Hematopoietic multipotent progenitor cell (in vitro differentiated cells): ENCODE measurements at places on chromosomes 4 and X. TPM values are rescaled to one million over a fixed set of nuclear protein-coding genes. Genes with fewer than 3 reads are reported as not detected.

DNA sequence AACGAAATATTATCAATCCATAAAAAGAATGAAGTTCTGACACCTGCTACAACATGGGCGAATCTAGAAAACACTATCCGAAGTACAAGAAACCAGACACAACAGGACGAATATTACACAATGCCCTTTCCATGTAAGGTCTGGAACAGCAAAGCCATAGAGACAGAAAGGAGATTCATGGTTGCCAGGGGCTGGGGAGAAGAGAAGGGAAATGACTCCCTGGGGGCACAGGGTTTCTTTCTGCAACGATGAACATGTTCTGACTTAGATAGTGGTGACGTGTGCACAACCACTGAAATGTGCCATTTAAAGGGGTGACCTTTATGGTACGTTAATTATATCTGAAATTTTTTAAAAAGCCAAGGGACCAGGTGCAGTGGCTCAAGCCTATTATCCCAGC lies 28.3 kb downstream of the GPR143 start:
- no peak for DNase-seq

DNA sequence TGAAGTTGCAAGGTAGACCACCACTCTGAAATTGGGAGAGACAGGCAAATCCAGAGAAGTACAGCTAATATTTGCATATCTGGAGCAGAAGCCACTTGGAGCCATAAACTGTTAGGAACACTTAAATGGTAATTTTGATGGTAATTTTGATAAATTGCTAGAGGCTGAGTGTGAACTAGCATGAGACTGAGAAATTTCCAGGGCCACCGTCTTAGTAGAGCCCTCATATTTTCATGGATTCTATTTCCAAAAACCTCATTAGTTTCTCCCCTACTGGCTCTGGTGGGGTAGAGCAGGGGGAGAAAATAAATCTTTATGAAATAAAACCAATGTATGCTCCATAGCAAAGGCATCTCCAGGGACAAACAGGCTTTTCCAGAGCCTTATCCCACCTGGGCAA lies 429.4 kb upstream of the DIPK2B start:
- no peak for DNase-seq

- no peak for DNase-seq
These were observed 9.0 kb upstream of the TRPC3 start for GRCh38 chr4:121960818-121961217.

GRCh38 chrX:68695206-68695845 lies 47.9 kb downstream of the STARD8 start:
- no peak for DNase-seq

- peak; percentile 73 for DNase-seq
These were observed 782 bp upstream of the NEK1 start for GRCh38 chr4:169612871-169613859.

DNA sequence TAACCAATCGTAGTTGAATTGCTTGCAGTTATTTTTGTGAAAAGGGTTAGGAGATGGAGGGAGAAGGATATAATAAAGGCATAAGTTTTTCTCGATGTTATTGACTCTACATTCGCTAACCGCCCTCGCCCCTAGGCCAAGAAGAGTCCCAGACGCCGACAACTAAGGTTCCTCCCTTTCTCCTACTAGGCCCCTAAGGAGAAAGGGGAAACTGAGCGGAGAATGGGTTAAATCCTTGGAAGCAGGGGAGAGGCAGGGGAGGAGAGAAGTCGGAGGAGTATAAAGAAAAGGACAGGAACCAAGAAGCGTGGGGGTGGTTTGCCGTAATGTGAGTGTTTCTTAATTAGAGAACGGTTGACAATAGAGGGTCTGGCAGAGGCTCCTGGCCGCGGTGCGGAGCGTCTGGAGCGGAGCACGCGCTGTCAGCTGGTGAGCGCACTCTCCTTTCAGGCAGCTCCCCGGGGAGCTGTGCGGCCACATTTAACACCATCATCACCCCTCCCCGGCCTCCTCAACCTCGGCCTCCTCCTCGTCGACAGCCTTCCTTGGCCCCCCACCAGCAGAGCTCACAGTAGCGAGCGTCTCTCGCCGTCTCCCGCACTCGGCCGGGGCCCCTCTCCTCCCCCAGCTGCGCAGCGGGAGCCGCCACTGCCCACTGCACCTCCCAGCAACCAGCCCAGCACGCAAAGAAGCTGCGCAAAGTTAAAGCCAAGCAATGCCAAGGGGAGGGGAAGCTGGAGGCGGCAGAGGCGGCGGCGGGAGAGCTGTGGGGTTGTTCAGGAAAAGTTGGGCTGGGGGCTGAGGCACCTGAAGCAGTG lies 5.9 kb downstream of the ATOH1 start:
- peak; percentile 9 for DNase-seq

GRCh38 chrX:100395781-100396180 lies 14.3 kb downstream of the PCDH19 start:
- no peak for DNase-seq

- DNase-seq = no peak
These were observed 1034.3 kb downstream of the STIM2 start for GRCh38 chr4:27894951-27895350.

DNA sequence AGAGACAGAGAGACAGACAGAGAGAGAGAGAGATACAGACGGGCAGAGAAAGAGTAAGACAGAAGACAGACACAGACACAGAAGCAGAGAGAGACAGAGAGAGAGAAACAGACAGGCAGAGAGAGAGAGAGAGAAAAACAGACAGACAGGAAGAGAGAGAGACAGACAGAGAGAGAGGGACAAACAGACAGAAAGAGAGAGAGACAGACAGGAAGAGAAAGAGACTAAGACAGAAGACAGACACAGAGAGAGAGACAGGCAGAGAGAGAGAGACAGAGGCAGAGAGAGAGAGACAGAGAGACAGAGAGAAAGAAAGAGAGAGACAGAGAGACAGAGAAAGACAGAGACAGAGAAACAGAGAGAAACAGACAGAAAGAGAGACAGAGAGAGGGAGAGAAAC lies 27.2 kb upstream of the NAA11 start:
- DNase-seq = no peak

DNA sequence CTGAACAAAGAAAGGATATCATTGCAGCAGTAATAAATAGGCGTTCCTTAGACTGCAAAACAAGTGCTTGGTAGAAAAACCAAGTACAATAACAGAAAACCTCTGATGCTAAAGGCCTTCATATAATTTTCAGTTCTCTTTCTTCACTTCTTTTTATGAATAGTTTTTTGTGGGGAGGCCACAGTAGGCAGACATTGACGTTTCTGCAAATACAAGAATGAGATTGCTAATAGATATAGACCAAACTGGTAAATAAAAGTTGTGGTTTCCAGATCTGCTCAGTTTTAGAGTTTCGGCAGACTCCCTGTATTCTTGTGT lies 57.0 kb upstream of the RAP1GDS1 start:
- DNase-seq = no peak

GRCh38 chrX:64842492-64842891 lies 133.8 kb downstream of the ZC4H2 start:
- DNase-seq = no peak

RAI2 gene
- under 0.01 TPM for total RNA-seq

GC gene
- total RNA-seq = not detected

GAGE12J gene
- total RNA-seq = not detected

- no peak for DNase-seq
These were observed 30.9 kb downstream of the PDLIM3 start for GRCh38 chr4:185504098-185505047.

DNA sequence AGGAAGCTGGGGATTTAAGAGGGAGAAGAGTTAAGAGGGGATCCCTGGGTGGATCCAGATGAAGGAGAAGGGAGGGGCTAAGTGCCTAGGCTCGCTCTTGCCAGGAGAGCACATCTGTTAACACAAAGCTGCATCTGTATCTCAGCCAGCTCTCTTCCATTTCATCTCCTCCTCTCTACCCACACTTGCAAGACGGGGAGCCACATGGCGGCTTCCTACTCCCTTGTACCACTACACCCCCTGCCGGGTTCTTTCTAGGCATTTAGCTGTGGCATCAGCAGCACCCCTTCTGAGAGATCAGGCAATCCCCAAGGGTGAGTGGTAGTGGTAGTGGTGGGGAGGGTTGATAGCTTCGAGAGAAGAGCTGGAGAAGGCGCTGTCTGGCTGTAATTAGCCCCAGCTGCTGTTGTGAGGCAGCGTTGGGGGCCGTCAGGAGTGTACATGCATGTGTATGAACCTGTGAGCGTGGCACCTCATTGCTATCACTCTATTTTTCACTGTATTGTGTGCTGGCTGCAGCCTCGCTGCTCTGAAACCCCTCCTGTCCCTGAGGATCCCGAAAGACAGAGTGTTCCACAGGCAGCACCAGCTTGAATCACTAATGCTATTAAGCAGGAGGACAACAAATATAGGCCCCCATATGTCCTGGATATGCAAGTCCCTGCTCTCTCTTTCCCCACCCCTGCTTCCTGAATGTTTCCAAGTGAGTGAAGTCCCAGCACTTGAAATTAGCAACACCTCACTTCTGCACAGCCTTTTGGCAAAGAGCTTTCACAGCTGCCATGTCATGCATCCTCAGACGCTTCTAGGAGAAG lies 73.7 kb downstream of the RTL9 start:
- no peak for DNase-seq

CXCL5 gene
- total RNA-seq = not detected

DUX4 gene
- not detected for total RNA-seq

FAT1 gene
- total RNA-seq = 0.81 TPM

- no peak for DNase-seq
These were observed 24.4 kb downstream of the RELL1 start for GRCh38 chr4:37661772-37662171.

DNA sequence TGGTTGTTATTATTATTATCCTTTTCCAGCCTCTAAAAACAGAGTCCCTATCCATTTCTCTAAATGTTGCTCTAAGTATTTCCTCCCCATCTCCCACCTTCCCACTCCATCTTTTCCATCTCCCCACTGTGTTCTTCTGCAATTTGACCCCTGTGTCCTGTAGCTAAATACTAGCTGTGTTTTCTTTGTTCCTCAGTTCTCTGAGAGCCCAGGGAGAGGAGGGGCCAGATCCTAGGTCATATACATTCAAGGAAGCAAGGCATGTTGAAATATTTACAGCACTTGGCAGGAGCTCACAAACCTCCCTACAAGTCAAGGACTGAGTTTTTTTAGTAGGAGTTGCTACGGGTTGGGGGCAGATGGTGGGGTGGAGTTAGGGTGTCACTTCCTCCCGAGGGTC lies 10.5 kb downstream of the SLC16A2 start:
- DNase-seq = no peak

MGARP gene
- total RNA-seq = not detected

DNA sequence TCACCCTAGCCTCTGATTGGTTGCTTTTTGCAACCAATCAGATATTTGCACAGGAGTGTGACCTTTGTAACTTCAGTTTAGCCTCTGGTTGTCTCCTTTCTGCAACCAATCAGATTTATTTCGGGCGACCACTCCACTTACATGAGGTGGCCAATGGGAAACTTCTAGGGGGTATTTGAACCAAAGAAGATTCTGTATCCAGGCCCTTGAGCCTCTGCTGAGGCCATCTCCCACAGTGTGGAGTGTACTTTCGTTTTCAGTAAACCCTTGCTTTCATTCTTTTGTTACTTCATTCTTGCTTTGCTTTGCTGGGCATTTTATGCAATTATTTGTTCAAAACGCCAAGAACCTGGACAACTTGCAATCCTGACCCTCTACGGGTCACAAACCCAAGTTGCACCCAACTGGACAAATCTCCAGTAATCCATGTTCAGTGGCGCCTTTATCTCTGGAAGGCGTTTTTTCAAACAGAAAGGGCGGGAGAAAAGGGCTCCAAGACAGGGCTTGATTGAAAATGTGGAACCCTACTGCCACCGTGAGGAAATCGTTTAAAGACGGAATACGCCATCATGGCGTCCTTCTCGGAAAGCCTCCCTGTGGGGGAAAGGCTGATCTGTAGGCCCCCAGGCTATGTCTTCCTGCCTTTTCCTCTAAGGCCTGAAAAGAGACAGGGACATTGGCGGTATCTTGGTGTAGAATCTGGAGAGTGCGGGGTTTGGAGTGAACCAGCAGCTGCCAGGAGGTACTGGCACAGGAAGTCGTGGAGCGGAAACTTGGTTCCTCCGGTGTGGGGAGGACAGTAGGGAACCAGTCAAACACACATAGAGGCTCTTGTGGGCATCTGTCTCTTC lies 184.6 kb downstream of the OR13H1 start:
- no peak for DNase-seq

UGT2A1 gene
- total RNA-seq = not detected

PPP1R2C gene
- not detected for total RNA-seq

- DNase-seq = no peak
These were observed 109.9 kb upstream of the DUSP21 start for GRCh38 chrX:44733931-44734330.

- DNase-seq = no peak
These were observed 9.8 kb upstream of the HERC3 start for GRCh38 chr4:88582493-88582892.

DNA sequence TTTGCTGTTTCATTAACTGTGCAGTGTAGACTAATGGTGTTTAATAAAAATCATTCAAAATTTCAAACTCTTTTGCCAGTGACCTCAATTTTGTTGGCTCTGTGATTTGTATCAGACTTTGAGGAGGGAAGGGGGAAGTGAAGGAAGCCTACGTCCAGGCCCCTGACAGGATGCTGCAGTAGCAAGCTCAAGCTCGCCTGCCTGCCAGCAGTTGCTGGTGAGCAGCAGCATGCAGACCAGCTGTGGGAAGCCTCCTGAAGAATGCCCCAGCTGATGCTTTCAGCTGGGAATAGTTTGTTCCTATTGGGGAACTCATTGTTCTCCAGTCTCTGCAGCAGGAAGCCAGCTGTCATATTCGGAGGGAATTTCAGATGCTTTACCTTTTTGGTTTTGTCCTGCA lies 495.2 kb downstream of the AFF2 start:
- no peak for DNase-seq

- no peak for DNase-seq
These were observed 230.8 kb upstream of the ANKRD50 start for GRCh38 chr4:124943145-124943889.

GRCh38 chrX:84322083-84322827 lies 134.3 kb upstream of the RPS6KA6 start:
- no peak for DNase-seq

SEPSECS gene
- total RNA-seq = 6.7 TPM

- no peak for DNase-seq
These were observed 19.1 kb upstream of the XK start for GRCh38 chrX:37666516-37666915.

TBC1D9 gene
- 0.54 TPM for total RNA-seq

SHOX gene
- total RNA-seq = not detected

TKTL2 gene
- total RNA-seq = not detected

PIGA gene
- total RNA-seq = 15.6 TPM

GRCh38 chr4:3026540-3026939 lies 47.8 kb downstream of the HTT-AS start:
- DNase-seq = no peak

DNA sequence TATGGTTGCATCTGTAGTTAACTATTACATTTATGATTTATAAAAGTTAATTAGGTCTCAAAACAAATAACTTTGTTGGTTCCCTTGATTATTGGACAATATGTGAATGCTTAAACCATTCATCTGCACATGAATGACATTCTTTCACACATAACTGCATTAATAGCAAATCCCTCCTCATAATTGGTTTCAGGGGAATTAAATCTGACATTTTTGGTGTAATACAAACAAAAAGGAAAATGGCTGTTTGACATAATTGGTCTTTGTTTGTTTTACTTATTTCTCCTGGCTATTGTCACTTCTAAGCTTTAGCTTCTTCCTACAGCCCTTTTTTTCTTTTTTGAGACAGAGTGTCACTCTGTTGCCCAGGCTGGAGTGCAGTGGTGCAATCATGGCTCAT lies 71.9 kb downstream of the TBC1D9 start:
- no peak for DNase-seq

- DNase-seq = no peak
These were observed 248.9 kb downstream of the SCFD2 start for GRCh38 chr4:53116954-53117353.

NLGN3 gene
- 1.3 TPM for total RNA-seq

EOLA1 gene
- total RNA-seq = 23.2 TPM

CWH43 gene
- total RNA-seq = not detected

CCDC120 gene
- 3.5 TPM for total RNA-seq
